Naive thymus-derived CD8-positive, alpha-beta T cell (primary cell): ENCODE measurements at places on chromosomes 5 and 9.
A peak's percentile ranks its signal among the peaks of the same experiment; 100 is the strongest.

GRCh38 chr5:60945813-60946187 lies 795 bp downstream of the NDUFAF2 start:
- no peaks in the 10 kb centered on the region for H3K36me3 ChIP-seq
- H3K4me1 ChIP-seq: peaks cover 43% of the 10 kb centered on the region
- no peak overlapping the region for H3K4me3 ChIP-seq
- no peaks in the 10 kb centered on the region for H3K27me3 ChIP-seq
- H3K27ac ChIP-seq: no peak overlapping the region
- no peak for DNase-seq

DNA sequence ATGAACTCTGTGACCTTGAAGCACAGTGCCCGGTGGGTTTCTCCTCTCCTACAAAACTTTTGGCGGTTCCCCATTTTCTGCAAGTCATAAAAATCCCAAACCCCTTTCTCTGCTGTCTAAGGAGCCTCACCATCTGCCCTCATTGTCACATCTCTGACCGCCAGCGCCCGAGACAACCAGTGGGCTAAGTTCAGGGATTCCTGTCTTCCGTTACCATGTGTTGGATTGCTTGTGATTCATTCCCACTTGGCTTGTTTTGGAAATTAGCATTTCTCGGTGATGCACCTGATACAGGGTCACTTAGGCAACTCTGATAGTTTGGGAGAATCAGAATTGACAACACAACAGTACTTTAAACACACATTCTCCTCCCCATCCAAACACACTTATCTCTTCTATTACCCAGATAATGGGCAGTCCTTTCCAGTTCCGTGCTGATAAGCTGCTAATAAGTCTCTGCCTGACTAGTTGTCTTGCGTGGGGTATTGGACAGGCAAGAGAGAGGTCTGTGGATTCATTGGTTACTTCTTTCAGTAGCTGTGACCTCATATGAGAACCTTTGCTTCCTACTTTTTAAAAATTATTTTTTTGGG lies 70.0 kb upstream of the KLF4 start:
- no peak overlapping the region for H3K4me3 ChIP-seq
- no peak for DNase-seq
- H3K27ac ChIP-seq: no peak overlapping the region
- no peaks in the 10 kb centered on the region for H3K4me1 ChIP-seq
- H3K36me3 ChIP-seq: no peaks in the 10 kb centered on the region

DNA sequence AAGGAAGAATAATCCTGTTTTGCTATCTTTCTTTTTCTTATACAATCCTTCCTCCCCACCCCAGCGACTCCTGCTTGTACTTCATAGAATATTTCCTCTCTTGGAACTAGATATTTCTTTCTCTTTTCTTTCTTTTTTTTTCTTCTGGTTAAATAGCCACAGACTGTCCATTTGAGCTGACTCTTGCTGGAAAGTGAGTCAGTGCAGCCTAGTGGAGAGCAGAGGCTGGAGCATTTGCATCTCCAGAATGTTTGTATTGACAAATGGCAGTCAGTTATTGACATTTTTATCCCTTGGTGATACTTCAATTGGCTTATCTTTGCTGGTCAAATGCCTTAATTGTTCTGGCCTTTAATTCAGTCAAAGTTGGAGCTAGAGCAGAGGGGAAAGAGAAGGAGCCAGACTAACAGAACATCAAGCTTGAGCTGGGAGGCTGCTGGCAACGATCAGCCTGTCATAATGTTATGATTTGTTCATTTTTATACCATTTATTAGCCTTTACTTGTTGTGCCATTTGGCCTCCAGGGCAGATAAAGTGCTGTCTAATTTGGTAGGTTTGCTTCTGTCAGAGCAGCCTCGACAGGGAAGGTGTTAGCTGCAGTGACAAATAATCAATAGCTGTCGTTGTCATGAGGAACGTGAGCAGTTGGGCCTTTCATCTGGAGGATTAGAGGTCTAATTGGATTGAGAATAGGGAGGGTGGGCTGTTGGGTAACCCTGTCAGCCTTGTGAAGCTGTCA lies 69.0 kb downstream of the INVS start:
- no peak for DNase-seq
- no peak overlapping the region for H3K4me3 ChIP-seq
- H3K36me3 ChIP-seq: peaks cover 67% of the 10 kb centered on the region
- H3K27ac ChIP-seq: no peak overlapping the region

GRCh38 chr5:83973925-83974815 lies 253.5 kb upstream of the HAPLN1 start:
- no peaks in the 10 kb centered on the region for H3K4me1 ChIP-seq
- no peaks in the 10 kb centered on the region for H3K36me3 ChIP-seq
- H3K4me3 ChIP-seq: no peak overlapping the region
- no peaks in the 10 kb centered on the region for H3K27me3 ChIP-seq
- H3K27ac ChIP-seq: no peak overlapping the region

DNA sequence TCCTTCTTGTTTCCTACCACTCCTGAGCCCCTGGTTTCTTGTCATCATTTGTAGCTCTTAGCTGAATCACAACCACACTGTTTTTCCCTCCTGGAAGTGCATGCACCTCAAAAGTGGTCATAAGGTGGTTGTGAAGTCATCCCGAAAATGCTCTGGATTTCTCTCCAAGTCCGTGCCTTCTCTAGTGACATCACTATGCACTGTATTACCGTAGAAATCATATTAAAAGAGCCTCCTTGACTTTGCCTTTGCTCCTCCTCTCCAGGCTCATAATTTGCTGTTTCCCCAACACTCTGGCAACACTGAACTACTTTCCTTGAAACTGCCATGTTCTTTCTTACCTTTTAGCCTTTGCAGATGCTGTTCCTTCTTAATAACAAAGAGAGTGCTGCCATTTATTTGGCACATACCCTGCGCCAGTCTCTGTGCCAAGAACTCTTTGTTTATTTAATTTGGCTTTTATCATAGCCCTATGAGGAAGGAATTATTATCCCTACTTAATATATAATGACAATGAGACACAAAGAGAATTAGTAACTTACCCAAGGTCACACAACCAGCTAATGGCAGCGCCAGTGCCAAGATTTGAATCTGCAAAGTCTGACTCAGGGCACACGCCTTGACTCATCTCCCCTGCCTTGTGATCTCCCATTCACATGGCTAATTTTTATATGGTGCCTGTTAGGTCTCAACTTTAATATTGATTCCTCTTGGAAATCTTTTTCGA lies 115.4 kb downstream of the KIF4B start:
- H3K36me3 ChIP-seq: no peaks in the 10 kb centered on the region
- no peaks in the 10 kb centered on the region for H3K4me1 ChIP-seq
- H3K4me3 ChIP-seq: no peak overlapping the region
- H3K27me3 ChIP-seq: peaks cover 37% of the 10 kb centered on the region
- no peak overlapping the region for H3K27ac ChIP-seq

- H3K27me3 ChIP-seq: no peaks in the 10 kb centered on the region
- peak overlapping the region; percentile 47 for H3K27ac ChIP-seq
- no peak for DNase-seq
- H3K4me1 ChIP-seq: peaks cover 77% of the 10 kb centered on the region
- peak overlapping the region; percentile 45 for H3K4me3 ChIP-seq
Measured at GRCh38 chr9:75111019-75111622, 22.8 kb downstream of the OSTF1 start.

GRCh38 chr5:137605411-137605810 lies 106.3 kb upstream of the SPOCK1 start:
- H3K36me3 ChIP-seq: no peaks in the 10 kb centered on the region
- H3K27me3 ChIP-seq: peaks cover 27% of the 10 kb centered on the region
- no peak overlapping the region for H3K27ac ChIP-seq
- H3K4me1 ChIP-seq: no peaks in the 10 kb centered on the region
- H3K4me3 ChIP-seq: no peak overlapping the region

DNA sequence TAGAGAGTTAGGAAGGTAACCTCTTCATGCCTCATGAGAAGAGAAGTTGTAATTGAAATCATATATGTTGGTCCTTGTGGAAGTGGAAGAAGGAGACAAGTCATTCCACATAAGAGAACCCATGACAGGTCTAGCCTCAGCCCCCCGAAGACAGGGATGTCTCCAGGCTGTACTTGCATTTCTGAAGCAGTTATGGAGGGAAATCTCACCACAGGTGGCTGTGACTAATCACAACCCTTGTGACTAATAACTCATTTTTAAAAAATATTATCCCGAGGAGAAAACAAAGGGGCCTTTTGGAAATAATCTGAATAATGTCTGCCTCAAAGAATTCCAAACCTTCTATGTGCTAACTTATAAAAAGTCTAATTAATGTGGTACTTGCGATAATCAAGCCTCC lies 262.1 kb upstream of the RPS23 start:
- no peak overlapping the region for H3K27ac ChIP-seq
- H3K4me1 ChIP-seq: no peaks in the 10 kb centered on the region
- H3K27me3 ChIP-seq: no peaks in the 10 kb centered on the region
- H3K36me3 ChIP-seq: no peaks in the 10 kb centered on the region

DNA sequence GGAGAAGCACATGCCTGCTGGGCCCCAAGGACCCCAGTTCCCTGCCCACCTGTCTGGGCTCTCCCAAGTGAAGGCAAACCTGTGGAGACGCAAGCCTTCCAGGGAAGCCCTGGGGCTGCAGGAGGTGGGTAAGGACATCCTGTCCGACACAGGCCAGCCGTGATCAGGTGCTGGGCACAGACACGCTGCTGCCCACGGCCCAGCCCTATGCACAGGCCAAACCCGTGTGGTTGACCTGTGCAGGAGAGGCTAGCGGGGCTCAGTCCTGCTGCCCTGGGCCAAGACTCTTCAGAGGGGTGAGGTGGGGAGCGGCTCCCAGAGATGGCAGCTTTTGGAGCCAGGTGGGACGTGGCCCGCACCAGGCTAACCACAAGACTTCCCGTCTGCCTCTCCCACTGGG lies 14.3 kb downstream of the LHX3 start:
- H3K36me3 ChIP-seq: no peaks in the 10 kb centered on the region
- no peak overlapping the region for H3K27ac ChIP-seq
- H3K27me3 ChIP-seq: peaks cover 39% of the 10 kb centered on the region
- H3K4me1 ChIP-seq: peaks cover 1% of the 10 kb centered on the region

- no peak overlapping the region for H3K4me3 ChIP-seq
- peaks cover 34% of the 10 kb centered on the region for H3K27me3 ChIP-seq
- no peak overlapping the region for H3K27ac ChIP-seq
- H3K4me1 ChIP-seq: no peaks in the 10 kb centered on the region
Measured at GRCh38 chr5:79898611-79899010, 92.5 kb downstream of the MTX3 start.

DNA sequence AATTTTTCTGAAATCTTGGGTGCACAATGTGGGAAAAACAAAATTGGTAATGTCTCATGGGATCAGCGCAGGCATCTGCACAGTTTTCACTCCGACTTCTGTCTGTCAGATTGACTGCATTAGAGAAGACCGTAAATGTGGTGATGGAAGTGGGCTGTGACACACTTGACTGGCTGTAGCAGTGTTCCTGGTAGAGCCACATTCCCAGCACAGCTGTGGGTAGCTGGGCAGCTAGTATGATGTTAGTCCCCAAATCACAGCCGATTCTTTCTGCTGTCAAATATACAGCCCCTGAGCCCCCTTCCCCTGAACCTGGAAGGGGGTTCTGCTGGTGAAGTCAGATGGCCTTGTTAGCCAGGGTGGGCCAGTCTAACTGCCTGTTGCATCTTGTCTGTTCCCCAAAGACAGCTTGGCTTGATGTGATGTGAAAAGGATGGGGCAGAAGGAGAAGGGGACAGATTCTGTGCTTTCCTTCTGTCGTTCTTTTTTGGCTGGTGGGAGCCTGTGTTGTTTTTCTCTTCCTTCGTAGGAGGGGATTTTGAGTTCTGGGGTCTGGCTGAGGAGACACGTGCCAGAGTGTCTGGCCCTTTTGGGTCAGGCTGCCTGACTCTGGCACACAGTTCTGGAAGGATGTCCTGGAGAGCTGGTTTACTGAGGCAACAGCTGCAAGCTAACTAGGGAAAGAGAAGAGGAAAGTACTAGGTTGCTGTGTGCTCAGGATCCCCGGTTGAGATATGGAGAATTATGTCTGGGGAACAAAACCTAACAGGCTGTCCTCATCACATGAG lies 66.4 kb upstream of the SPRY4 start:
- H3K4me3 ChIP-seq: no peak overlapping the region
- H3K36me3 ChIP-seq: no peaks in the 10 kb centered on the region
- H3K27ac ChIP-seq: no peak overlapping the region
- DNase-seq: no peak
- peaks cover 15% of the 10 kb centered on the region for H3K4me1 ChIP-seq

GRCh38 chr5:5089895-5090649 lies 50.1 kb upstream of the ADAMTS16 start:
- H3K27me3 ChIP-seq: no peaks in the 10 kb centered on the region
- H3K36me3 ChIP-seq: no peaks in the 10 kb centered on the region
- H3K4me3 ChIP-seq: no peak overlapping the region
- no peaks in the 10 kb centered on the region for H3K4me1 ChIP-seq
- H3K27ac ChIP-seq: no peak overlapping the region
- DNase-seq: no peak

DNA sequence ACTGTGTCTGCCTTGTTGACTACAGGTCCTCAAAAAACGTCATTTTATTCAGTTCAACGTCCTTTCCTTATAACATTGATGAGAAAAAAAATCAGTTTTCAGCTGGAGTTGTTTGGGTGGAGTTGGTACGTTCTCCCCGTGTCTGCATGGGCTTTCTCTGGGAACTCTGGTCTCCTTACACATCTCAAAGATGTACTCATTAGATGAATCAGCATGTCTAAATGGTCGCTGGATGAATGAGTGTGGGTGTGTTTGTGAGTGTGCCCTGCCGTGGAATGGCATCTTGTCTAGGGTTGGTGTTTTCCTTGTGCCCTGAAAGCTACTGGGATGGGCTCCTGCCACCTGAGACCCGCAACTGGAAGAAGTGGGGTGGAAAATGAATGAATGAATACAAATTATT lies 30.1 kb downstream of the EGR1 start:
- H3K4me1 ChIP-seq: peaks cover 13% of the 10 kb centered on the region
- peaks cover 13% of the 10 kb centered on the region for H3K27me3 ChIP-seq
- H3K36me3 ChIP-seq: no peaks in the 10 kb centered on the region
- DNase-seq: no peak
- peak overlapping the region; percentile 33 for H3K4me3 ChIP-seq
- no peak overlapping the region for H3K27ac ChIP-seq

- H3K4me3 ChIP-seq: no peak overlapping the region
- H3K36me3 ChIP-seq: no peaks in the 10 kb centered on the region
- no peaks in the 10 kb centered on the region for H3K27me3 ChIP-seq
Measured at GRCh38 chr5:115386657-115387056, 90.2 kb upstream of the CCDC112 start.

DNA sequence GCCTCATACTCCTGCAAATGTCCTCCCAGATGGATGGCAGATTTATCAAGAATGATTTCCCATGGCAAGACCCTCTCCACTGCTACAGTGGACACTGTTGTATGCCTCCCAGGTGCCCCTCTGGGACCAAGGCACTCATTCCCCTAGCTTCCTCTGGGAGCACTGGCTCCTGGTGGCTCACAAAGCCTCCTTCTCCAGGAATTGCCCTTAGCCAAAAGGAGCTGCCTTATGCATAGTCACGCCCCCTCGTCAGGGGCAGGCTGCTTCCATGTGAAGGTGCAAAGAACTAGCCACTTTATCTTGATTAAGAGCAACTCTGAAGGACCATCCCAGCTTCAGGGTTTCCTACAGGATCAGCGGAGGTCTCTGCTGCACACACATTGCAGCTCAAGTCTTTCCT lies 358.1 kb downstream of the CDK5RAP2 start:
- no peaks in the 10 kb centered on the region for H3K4me1 ChIP-seq
- no peak overlapping the region for H3K4me3 ChIP-seq
- peaks cover 25% of the 10 kb centered on the region for H3K27me3 ChIP-seq
- H3K27ac ChIP-seq: no peak overlapping the region

GRCh38 chr9:124779368-124780059 lies 2.6 kb downstream of the OLFML2A start:
- no peak overlapping the region for H3K4me3 ChIP-seq
- H3K27me3 ChIP-seq: peaks cover 22% of the 10 kb centered on the region
- no peaks in the 10 kb centered on the region for H3K36me3 ChIP-seq
